ENCODE measurements at places on chromosomes 1 and 21.

GRCh38 chr1:6515771-6516170 is 24.3 kb upstream of the PLEKHG5 start:
- DNase-seq = no peak

DNA sequence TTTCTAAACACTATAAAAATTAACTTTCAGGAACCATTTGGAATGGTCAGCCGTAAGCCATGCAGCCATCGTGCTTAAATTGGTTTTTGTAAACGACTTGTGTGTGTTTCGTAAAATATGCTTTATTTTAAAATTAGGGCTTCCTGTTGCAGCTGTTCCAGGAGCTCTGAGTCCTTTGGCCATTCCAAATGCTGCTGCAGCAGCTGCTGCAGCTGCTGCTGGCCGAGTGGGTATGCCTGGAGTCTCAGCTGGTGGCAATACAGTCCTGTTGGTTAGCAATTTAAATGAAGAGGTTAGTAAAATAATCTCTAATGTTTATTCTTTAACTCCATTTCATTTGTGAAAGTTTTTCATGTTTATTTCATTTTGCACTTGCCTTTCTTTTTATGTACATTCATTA is 83.1 kb downstream of the PTBP2 start:
- no peak for DNase-seq

- DNase-seq = no peak
Measured at GRCh38 chr1:61284248-61284854, 202.0 kb downstream of the NFIA start.

DNA sequence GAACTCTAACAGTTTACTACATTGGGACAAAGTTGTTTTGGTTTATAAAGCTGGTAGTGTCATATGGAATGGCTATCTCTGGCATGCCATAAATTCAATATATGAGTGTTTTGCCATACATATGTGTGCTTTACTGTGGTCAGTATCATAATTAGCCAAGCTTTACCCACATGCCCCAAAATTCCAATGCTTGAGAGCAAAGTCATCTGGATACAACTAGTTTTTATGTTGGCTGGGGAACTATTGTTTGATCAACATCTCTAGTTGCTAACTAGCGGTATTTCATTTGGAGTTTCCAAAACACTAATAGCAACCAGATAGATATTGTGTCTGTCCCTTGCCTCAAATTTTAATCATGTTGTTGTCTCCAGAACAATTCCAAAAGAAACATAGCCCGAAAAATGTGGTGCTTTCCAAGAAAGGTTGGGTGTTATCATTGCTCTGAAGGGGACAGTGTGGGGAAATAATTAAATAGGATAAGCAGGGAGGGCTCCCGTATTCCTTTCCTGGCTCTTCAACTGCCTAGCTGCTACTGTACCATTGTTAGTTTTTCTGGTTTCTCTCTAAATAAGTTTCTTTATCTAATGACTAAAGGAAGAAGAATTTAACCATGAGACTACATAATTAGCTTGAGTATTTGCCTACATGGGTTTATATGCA is 136.1 kb downstream of the TGFB2 start:
- DNase-seq = no peak

GRCh38 chr1:110508028-110508940 is 10.7 kb downstream of the KCNA10 start:
- DNase-seq = no peak

DNA sequence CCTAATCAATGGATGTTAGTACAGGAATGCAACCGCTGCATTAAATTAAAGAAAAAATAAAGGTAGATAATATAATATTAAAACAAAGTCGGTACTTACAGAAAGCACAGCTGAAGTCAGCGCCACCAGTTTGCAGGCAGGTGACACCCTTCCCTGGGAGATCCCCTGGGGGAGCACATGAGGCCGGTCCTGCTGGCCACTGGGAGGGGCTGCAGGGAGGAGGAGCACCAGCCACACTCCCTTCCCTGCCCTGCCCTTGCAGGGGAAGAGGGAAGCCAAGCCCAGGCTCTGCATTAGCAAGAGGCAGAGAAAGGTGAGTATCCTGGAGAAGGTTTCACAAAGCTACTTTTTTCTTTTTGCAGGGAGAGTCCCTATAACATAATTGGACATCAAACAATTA is 507.0 kb downstream of the AJAP1 start:
- no peak for DNase-seq

DNA sequence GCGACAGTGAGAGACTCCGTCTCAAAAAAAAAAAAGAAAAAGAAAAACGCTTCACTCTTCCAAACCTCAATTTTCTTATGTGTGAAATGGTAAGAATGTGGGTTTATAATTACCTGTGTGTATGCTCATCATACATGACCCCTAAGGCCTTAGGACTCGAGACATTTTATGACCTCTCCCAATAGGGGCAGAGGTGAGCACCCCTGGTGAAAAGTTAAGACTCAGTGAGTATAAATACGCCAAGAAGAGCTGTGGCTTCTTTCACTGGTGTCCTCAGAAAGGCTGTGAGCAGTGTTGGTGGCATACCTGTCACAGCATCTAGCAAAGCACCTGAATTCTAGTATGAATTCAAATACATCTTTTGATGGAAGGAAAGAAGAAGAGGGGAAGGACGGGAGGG is 7.8 kb upstream of the FCMR start:
- no peak for DNase-seq

DNA sequence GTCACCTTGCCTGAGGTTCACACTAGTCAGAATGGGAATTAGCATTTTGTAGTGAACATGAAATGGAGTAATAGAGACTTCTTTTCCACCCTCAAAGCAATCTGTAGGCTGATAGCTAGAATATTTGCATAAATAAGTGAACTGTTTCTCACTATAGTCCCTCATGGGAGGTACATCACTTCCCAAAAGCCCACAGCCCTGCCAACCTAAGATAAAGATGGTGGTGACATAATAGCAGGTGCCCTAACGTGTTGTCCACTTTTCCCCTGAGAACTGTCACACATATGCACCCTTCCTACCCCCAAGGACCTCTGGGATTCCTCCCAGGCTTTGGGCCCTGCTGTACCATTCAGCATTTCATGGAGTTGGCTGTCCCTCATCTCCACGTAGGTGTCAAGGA is 4.4 kb downstream of the TMEM35B start:
- no peak for DNase-seq

GRCh38 chr1:21510885-21511578 is 1.8 kb downstream of the ALPL start:
- DNase-seq = no peak

GRCh38 chr21:45841033-45841432 is 140.5 kb upstream of the COL6A1 start:
- DNase-seq = no peak

DNA sequence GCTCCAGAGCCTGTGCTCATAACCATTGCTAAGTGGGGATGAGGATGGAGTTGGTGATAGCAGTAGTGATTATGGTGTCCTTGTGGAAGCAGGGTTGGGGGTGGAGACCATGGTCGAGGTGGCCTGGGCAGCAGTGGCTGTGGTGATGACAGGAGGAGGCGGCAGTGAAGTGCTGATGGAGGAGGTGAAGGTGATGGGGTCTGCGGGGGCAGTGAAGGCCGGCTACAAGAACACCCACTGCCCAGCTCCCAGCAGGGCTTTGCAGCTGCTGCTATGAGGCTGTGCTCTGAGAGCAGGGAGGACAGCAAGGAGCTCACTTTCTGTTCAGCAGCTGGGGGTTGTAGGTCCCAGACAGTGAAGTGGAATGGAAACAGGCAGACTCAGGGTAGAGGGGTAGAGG is 15.6 kb upstream of the DMBX1 start:
- no peak for DNase-seq

- DNase-seq = no peak
Measured at GRCh38 chr21:15366555-15366954, 301.8 kb upstream of the NRIP1 start.

GRCh38 chr1:215595231-215595630 is 28.1 kb downstream of the KCTD3 start:
- DNase-seq = no peak

DNA sequence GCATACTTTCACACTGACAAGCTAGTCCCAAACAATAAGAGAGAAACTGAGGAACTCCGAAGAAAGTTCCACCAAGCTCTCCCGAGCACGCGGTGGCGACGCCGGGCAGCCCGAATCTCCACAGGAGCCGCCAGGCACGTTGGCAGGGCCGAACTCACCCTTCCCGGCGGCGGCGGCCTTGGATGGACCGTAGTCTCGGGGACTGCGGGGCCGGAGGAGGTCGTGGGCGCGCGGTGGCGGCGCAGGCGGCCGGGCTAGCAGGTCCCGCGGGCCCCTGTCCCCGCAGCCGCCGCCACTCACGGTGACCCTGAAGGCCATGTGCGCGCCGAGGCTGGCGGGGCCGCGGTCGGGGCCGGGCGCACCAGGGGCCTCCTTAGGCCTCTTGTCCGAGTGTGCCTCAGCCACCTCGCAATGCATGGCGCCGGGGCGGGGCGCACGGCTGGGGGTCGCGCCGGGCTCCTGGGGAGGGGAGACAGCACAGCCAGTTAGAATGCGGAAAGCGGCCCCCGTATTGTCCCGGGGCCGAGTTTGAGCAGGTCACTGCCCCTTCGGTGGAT is 1.2 kb downstream of the GLIS1 start:
- no peak for DNase-seq

- no peak for DNase-seq
Measured at GRCh38 chr1:212473729-212474128, 41.0 kb downstream of the NENF start.

GRCh38 chr1:188170411-188170810 is 1341.7 kb downstream of the PLA2G4A start:
- no peak for DNase-seq

- DNase-seq = no peak
Measured at GRCh38 chr1:18751425-18751824, 108.0 kb downstream of the TAS1R2 start.

DNA sequence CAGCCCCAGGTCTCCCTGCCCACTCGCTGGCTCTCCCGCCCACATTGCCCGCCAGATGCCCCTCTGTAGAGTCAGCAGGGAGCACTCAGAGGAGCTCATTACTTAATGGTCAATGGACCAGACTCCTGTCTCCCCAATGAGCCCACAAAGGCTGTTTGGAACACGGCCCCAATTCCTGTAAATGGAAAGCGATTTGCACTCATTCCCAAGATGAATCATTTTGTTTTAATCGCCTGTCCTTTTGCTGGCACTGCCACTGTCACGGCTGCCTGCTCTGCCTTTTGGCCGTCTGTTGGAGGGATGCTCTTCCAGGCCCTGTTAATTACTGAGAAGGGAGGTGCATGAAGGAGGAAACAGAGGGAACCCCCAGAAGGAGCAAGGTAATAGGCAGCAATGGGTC is 44.8 kb upstream of the ATP2B4 start:
- DNase-seq = no peak

- DNase-seq = no peak
Measured at GRCh38 chr1:110185181-110185580, 24.9 kb upstream of the KCNC4 start.

DNA sequence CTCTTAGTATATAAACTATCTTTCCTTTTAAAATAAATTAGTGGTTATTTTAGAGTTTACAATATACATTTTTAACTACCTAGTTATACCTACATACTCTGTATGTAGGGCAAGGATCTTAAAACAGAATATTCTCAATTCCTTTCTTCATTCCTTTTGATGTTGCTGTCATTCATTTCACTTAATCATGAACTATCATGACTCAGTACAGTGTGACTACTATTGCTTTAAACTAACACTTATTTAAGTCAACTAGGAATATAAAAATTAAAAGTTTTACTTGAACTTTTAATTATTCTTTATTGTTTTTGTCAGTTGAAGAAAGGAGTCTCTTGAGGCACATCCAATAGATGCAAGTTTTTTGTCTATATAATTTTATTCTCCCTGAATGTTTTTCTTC is 726.4 kb downstream of the BRINP3 start:
- DNase-seq = no peak

GRCh38 chr1:152112101-152112884 is 3.0 kb downstream of the TCHH start:
- no peak for DNase-seq

DNA sequence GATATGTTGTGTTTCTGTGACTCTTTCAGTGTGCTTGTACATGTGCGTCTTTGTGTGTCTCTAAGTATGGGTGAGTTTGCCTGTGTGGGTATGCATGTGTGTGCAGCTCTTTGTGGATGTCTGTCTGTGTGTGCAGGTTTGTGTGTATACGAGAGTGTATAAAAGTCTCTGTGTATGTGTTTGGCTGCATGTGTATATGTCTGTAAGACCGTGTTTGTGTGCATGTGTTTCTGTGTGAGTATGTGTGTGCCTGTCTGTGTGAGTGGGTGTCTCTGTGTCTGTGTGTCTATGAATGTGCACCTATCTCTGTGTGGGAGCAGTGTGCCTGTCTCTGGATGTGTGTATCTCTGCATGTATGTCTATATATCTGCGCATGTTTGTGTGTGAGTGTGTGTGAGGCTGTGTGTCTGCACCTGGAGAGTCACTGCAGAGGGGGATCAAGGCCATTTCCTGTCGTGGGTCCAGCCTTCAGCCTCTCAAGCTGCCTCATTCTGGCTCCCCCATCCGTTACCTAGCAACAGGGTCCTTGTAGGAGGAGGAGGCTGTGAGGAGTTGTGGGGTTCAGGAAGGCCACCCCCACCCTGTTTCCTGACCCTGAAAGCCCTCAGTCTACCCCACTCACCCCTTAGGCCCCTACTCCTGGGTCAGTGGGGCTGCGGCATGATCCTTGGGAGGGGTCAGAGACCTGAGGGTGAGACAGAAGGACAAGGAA is 10.4 kb downstream of the FGR start:
- DNase-seq = no peak

- DNase-seq = no peak
Measured at GRCh38 chr1:93411000-93411399, 36.9 kb upstream of the FNBP1L start.

GRCh38 chr1:179023946-179024650 is 1.6 kb upstream of the FAM20B start:
- no peak for DNase-seq

- no peak for DNase-seq
Measured at GRCh38 chr1:191662746-191663145, 495.5 kb upstream of the RGS18 start.

DNA sequence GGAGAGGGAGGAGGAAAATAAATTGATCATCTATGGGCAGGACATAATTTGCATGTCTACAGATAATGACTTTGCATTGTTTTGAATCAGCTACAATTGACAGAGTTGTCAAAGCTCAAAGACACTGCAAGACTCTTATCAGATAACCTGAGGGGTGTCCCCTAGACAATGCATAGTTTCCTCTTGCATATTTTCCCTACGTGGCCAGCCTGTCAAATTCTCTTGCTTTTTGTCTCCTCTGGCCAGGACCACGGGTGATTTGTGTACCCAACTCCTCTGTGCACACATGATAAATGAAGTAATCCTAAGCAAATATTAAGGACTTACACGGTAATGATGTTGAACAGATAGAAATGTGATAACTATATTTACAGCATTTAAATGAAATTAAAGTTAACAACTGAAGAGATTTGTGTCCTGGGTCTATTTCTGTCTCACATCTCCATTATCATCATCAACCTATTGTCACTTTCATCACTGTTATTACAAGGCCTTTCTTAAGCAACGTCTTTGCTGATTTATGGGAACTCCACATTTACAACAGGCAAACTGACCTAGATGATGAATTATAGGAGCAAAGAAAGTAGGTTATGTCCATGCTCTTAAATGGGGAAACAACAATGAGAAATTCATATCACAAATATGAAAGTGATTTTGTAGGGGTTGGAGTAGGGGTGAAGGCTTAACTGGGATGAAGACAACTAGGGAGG is 18.8 kb downstream of the BATF3 start:
- DNase-seq = no peak

GRCh38 chr1:33155877-33156538 is 25.8 kb downstream of the TRIM62 start:
- DNase-seq = no peak
